ENCODE measurements at places on chromosomes 2 and 18. TPM values are rescaled to one million over a fixed set of nuclear protein-coding genes. Genes with fewer than 3 reads are reported as not detected.

The SYT4 gene
- 1.1 TPM for polyA plus RNA-seq

The STARD6 gene
- not detected for polyA plus RNA-seq

The SNED1 gene
- 1.9 TPM for polyA plus RNA-seq

The ARHGAP25 gene
- polyA plus RNA-seq: 2.4 TPM

The NCOA1 gene
- polyA plus RNA-seq: 8.3 TPM

The BCL11A gene
- 12.2 TPM for polyA plus RNA-seq

The MOCOS gene
- 4.7 TPM for polyA plus RNA-seq

The CD8A gene
- polyA plus RNA-seq: 0.14 TPM

The PSD4 gene
- 0.93 TPM for polyA plus RNA-seq

The ITPRIPL1 gene
- polyA plus RNA-seq: 11.7 TPM

The ACOXL gene
- 13.6 TPM for polyA plus RNA-seq

The SOWAHC gene
- 3.1 TPM for polyA plus RNA-seq

The ANKRD30BL gene
- polyA plus RNA-seq: 0.05 TPM

The ARHGEF33 gene
- 0.08 TPM for polyA plus RNA-seq

The COL4A4 gene
- 0.33 TPM for polyA plus RNA-seq

The WNT6 gene
- polyA plus RNA-seq: not detected

The TDRD15 gene
- not detected for polyA plus RNA-seq

The ALLC gene
- not detected for polyA plus RNA-seq

The TSGA10 gene
- 1.2 TPM for polyA plus RNA-seq
